ENCODE measurements at places on chromosomes 1 and 21. TPM values are rescaled to one million over a fixed set of nuclear protein-coding genes. Genes with fewer than 3 reads are reported as not detected.

The CD53 gene
- not detected for total RNA-seq

The KCNJ15 gene
- total RNA-seq = 0.38 TPM

The ATAD3A gene
- 64.2 TPM for total RNA-seq

The C2CD4D gene
- total RNA-seq = not detected

The RBM8A gene
- 212 TPM for total RNA-seq

The GABRD gene
- total RNA-seq = not detected

The LMOD1 gene
- total RNA-seq = 25.7 TPM

The TNFRSF8 gene
- total RNA-seq = under 0.01 TPM

The OR6N2 gene
- total RNA-seq = not detected

The SPRR2F gene
- not detected for total RNA-seq

The C8A gene
- total RNA-seq = not detected

The PLA2G2F gene
- not detected for total RNA-seq

The POU3F1 gene
- total RNA-seq = not detected

The LCE1A gene
- not detected for total RNA-seq

The HMGCS2 gene
- total RNA-seq = not detected

The HMCN1 gene
- 84.0 TPM for total RNA-seq

The PTPRC gene
- 0.58 TPM for total RNA-seq

The TMEM125 gene
- under 0.01 TPM for total RNA-seq

The CAPZB gene
- 145 TPM for total RNA-seq

The ZNF695 gene
- 0.56 TPM for total RNA-seq

The SASS6 gene
- 5.4 TPM for total RNA-seq

The LEMD1 gene
- total RNA-seq = not detected

The CD1E gene
- not detected for total RNA-seq

The SGIP1 gene
- total RNA-seq = 22.4 TPM

The OR11L1 gene
- not detected for total RNA-seq

The IL20 gene
- total RNA-seq = not detected

The KRTAP13-2 gene
- total RNA-seq = not detected

The CDK18 gene
- total RNA-seq = 0.58 TPM

The VTCN1 gene
- not detected for total RNA-seq

The ARHGEF10L gene
- total RNA-seq = 20.1 TPM

The PSMB2 gene
- total RNA-seq = 11.0 TPM

The MIER1 gene
- total RNA-seq = 42.0 TPM

The DIO1 gene
- total RNA-seq = not detected

The ARPC5 gene
- total RNA-seq = 220 TPM

The FAM131C gene
- 0.28 TPM for total RNA-seq

The C1orf56 gene
- 1.7 TPM for total RNA-seq

The PADI1 gene
- 0.28 TPM for total RNA-seq

The RIPK4 gene
- total RNA-seq = 0.38 TPM

The ZBTB18 gene
- total RNA-seq = 17.4 TPM

The SLC45A3 gene
- total RNA-seq = 3.7 TPM

The CRYAA gene
- not detected for total RNA-seq

The RTCA gene
- total RNA-seq = 64.4 TPM

The TRIM67 gene
- total RNA-seq = not detected

The AMY2A gene
- not detected for total RNA-seq

The LAMC1 gene
- total RNA-seq = 1,362 TPM

The S100B gene
- total RNA-seq = 0.28 TPM

The CNR2 gene
- total RNA-seq = not detected
